ENCODE measurements at places on chromosomes 16 and 17.

- no peak for DNase-seq
Observed at GRCh38 chr17:14826358-14826757, 438.8 kb downstream of the PMP22 start.

DNA sequence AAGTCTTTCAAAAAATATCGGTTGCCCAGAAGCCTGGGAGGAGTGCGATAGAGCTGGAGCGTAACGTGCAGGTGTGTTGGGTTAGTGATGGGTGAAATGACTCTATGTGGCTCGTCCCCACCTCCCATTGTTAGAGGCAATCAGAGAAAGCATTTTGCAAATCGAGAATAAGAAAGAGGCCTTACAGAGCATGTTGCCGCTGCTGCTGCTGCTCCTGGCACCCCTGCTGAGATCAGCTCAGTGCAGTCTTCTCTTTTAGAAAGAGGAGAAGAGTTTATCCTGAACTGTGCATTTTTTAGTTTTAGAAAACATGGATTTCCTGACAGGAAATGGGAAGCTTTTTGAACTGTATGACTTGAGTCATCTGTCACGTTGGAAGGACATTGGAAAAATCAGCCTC is 774.5 kb upstream of the RBFOX1 start:
- DNase-seq: no peak

DNA sequence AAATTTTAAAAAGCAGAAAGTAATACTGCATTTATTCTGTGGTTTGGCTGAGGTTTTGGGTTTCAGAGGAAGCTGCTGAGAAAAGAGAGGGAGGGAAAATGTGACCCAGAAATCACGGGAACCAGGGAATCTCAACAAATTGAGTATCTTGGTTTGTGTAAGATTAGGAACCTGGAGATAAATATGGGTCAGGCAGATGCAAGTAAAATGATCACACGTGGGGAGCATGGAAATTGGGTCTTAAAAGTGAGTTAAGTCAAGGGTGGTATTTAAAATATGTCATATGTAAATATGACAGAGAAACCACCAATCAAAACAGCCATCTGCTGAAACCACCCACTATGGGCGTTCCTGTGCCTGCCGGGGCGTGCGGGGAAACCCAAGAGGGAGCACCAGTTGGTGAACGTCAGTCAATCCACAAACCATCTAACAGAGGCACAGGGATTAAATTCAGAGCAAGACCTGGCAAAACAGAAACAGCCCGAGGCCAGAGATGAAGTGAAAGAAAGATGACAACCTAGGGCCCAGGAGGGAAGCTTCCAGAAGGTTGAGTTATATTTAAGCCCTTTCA is 33.4 kb downstream of the CDH13 start:
- no peak for DNase-seq

GRCh38 chr16:68642436-68643101 is 2.5 kb upstream of the CDH3 start:
- DNase-seq: no peak

GRCh38 chr16:19771796-19772195 is 53.7 kb downstream of the IQCK start:
- DNase-seq: no peak

- DNase-seq: peak; percentile 45
Observed at GRCh38 chr17:57629470-57629869, 115.6 kb downstream of the CCDC182 start.

DNA sequence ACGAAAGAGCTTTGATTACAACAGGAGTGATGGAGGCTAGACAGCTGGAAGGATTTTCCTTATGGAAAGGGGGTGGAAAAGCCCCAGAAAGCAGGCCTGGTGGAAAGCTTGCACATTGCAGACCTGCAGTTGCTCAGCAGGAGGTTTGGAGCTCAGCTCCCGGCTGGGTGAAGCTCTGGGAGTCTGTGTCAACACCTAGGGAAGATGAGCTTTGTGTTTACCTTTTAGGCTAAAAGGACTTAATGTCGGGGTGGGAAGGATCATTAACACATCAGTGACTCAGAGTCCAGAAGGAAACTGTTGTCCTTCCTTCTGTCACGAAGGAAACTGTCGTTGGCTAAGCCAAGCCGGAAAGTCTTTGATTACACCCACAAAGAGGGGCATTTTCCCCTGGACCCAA is 48.2 kb downstream of the RAP1GAP2 start:
- no peak for DNase-seq

- DNase-seq: no peak
Observed at GRCh38 chr17:57349541-57350247, 93.4 kb downstream of the MSI2 start.

GRCh38 chr16:29745853-29746345 is at the start of gene C16orf54:
C16orf54 (minus strand) TSS chr16:29745990; CDS start chr16:29744951, 1,039 bp downstream.
- DNase-seq: peak; percentile 74

- DNase-seq: no peak
Observed at GRCh38 chr17:30332057-30332542, 1.8 kb downstream of the TMIGD1 start.

DNA sequence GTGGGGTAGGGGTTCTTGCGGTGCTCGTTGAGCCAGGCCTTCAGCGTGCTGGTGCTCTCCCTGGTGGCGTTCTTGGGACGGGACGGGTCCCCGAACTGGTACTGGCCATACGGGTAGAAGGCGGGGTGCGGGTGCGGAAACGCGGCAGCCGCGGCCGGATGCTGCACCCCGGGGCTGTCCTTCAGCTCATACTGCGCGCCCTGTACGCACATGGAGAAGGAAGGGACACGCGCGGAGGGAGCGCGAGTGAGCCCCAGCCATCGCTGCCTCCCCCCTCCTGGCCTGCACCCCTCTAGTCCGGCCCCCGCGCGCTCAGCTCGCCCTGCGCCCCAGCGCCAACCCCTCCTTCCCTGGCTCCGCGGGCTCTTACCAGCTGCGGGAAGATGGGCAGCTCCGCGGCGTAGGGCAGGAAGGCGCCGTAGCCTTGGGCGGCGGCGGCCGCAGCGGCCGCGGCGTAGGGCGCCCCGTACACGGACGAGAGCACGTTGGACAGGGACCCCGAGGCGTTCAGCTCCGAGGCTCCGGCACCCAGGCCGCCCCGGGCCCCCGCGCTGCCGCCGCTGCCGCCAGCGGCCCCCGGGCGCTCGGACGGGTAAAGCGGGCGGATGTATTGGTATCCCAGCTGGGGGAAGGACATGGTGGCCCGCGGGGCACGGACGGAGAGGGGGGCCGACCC is 1.0 kb downstream of the IRX3 start:
- no peak for DNase-seq

DNA sequence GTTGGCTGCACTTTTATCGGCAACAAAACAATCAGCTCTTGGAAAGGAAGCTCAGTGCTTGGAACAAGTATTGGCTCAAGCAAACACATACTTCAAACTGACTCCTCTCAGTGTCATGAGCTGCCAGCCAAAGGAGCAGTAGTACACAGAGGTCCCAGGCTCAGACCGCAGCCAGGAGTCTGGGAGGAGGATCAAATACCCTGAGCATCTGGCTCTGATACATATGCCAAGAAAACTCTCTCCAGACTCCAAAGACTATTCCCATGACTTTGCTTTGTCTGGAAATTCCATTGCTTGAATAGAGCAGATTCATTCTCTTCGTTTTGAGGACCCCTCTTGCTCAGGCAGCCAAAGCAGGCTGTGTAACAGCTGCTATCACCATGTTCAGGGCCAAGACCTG is 501.6 kb upstream of the PSMD7 start:
- DNase-seq: peak; percentile 80

DNA sequence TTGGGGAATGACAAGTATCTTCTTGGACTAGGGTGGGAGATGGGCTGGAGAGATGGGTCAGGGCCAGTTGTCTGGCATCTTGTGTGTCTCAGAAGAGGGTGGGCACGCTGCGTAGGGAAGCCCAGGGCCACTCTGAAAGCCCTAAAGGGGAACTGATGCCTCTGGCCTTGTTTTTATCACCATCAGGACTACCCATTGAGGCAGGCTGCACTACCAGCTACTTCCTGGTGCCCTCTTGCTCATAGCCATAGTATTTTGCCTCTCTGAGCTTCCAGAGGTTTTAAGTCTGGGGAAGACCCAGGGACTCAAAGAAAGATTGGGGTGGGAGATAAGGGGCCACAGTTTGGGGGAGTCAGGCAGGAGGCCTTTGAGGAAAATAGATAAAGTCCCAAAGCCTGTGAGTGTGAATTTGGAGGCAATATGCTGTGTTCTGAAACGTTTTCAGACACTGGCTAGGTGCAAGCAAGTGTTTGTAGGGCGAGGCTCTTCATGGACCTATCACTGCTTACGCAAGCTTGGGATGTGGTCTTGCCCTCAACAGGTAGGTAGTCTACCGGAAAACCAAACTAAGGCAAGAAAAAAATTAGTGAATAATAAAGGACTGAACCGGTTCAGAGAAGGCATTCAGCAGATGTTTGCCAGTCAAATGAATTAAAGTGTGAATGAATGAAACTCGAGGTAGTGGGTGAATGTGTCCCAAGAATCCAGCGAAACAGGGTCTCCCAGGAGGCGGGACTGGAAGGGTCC is 688 bp upstream of the ITGB3 start:
- no peak for DNase-seq

GRCh38 chr17:61002316-61002736 is 324.7 kb downstream of the BCAS3 start:
- no peak for DNase-seq

DNA sequence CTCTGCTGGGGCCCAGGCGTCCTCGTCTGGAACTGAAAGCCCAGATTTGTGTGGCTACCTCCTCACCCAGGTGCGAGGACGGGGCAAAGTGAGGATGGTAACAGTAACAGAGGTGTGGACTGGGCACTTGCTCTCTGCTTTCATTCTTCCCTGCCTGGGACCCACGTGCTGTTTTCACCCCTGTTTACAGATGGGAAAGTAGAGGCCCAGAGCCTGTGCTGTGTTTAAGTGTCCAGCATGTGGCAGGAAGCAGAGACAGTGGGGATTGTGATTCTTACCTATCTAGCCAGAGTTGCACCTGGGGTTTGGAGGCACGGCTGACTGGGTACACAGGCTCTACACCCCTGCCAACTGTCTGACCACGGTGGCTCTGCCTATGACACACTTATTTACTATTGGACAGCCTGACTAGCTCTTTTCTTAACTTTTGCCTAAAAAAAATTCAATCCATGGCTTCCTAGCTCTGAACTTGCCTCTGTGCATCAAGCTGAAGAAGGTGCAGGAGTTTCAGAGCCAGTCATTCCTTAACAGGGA is 155.4 kb downstream of the CLEC16A start:
- DNase-seq: no peak

DNA sequence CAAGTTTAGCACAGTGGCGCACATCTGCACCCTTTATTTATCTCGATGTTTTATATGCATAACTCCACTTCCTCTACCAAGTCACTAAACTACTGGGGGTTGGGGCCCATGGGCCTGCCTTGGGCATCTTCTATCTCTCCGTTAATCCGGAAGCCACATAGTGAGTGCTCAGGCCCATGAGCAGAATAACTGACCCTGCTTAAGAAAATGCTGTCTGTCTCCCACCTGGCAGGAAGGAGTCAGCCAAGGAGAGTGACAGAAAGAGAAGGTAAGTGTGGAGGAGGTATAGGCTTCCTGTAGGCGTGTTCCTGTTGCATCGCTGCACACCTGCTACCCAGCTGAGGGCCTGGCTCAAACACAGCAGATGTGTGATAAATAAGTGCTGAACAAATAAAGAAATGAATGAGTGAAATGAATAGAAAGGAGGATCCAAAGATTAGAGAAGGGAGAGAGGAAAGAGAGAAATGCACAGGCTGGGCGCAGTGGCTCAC is 320.1 kb downstream of the SLC39A11 start:
- DNase-seq: no peak

GRCh38 chr17:8558144-8558543 is 72.4 kb downstream of the MYH10 start:
- DNase-seq: no peak

GRCh38 chr16:85612801-85613603 is at the start of gene GSE1:
GSE1 (plus strand) TSS chr16:85613322; CDS start chr16:85613392, 70 bp downstream.
- DNase-seq: peak; percentile 89

DNA sequence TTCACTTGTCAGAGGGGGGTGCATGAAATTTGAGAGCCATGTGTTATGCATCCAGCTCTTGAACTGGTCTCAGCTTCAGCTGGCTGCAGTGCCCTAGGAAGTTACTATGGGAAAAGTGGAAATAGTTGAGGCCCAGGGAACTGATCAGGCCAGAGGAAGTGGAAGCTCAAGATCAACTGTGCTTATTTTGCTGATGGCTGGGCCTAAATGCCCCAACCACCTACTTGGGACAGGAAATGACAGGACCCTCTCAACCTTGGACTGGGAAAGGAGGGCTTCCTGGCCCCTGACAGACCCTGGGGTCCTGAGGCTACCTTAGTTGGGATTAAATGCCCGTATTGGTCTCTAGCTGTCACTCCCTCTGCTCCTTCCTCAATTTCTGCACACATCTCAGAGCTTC is 1.2 kb upstream of the TAOK2 start:
- DNase-seq: peak; percentile 25

DNA sequence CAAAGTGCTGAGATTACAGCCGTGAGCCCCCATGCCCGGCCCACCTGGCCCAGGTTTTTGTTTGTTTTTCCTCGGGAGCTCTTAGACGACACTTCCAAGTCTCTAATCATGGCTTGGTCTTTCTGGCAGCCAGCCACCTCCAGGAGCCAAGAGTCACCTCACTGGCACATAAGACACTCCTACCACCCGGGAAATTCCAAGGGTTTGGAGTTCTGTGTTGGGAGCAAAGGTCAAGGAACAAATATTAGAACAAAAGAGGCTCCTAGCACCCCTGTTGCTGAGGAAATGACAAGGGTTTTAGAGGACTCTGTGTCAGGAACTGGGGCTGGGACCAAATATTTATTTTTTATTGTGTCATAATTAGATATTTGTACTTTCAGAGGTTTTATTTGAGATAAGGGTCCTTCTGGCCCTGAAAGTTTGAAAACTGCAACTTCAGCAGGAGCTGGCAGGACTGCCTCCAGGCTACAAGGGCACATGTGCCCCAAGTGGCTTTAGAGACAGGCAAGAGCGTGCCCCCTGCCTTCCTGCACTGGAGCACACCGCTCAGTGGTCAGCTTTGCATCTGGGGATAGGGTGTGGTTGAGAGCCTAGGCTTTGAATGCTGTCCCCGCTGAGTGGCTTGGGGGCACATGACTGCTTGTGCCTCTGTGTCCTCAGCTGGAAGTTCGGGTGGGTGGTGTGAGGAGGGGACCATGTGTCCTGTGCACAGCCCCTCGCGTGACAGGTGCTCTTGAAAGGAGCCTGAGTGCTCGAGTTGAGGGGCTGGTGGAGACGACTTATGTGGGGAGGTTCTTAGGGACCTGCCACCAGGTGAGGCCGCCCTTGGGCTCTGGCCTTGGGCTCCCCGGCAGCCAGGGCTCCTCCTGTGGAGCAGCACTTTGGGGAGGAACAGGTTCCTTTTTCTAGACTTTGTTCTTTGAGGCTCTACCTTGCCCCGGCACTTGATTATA is 29.7 kb downstream of the MGRN1 start:
- DNase-seq: no peak

- peak; percentile 94 for DNase-seq
Observed at GRCh38 chr16:50603206-50604064, 55.2 kb downstream of the NKD1 start.
